AG09309 (cell line): ENCODE measurements at places on chromosomes 3 and 15.

- no peak for DNase-seq
These were observed 45.0 kb downstream of the LSM3 start for GRCh38 chr3:14223595-14223994.

- DNase-seq: no peak
These were observed 5.8 kb downstream of the TLE3 start for GRCh38 chr15:70091726-70092463.

- DNase-seq: no peak
These were observed 1.6 kb upstream of the TTLL3 start for GRCh38 chr3:9808345-9809037.

- DNase-seq: no peak
These were observed 184.2 kb upstream of the STAC start for GRCh38 chr3:36196058-36196457.

GRCh38 chr15:78637776-78638435 lies 3.1 kb downstream of the CHRNB4 start:
- DNase-seq: no peak

GRCh38 chr15:46471096-46471495 lies 836.3 kb downstream of the SQOR start:
- no peak for DNase-seq

DNA sequence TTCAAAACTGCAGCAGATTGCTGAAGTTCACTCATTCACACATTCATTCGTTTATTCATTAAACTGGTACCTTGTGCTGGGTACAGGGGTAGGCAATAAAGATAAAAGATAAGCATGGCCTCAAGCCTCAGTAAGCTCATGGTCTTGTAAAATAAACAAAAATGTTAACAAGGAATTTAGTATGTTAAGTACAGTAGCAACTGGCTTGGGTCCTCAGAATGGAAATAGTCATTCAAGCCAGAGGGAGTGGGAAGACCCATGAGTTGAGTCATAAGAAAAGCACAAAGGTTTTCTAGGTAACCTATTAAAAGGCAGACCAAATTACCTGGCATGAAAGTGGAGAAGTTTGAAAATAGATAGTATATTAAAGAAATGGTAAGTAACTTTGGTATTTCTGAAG lies 163.3 kb downstream of the CDIN1 start:
- DNase-seq: no peak

- DNase-seq: no peak
These were observed 82.9 kb upstream of the CDAN1 start for GRCh38 chr15:42819786-42820185.
